Lung (tissue), 17 donors: ENCODE measurements at places on chromosomes 16 and 17. TPM values are rescaled to one million over a fixed set of nuclear protein-coding genes. Genes with fewer than 3 reads are reported as not detected.
A peak's percentile ranks its signal among the peaks of the same experiment; 100 is the strongest.

EFNB3 gene
- 0.87 TPM for polyA plus RNA-seq

ITGB3 gene
- polyA plus RNA-seq: 5.7 TPM

RAMP2 gene
- polyA plus RNA-seq: 101 TPM

ZNF821 gene
- 3.7 TPM for polyA plus RNA-seq

CACNG1 gene
- polyA plus RNA-seq: 0.05 TPM

PLLP gene
- 59.6 TPM for polyA plus RNA-seq

BRIP1 gene
- polyA plus RNA-seq: 0.65 TPM

GRCh38 chr16:12625068-12625467 lies 178.6 kb downstream of the CPPED1 start:
- DNase-seq: no peak

GRCh38 chr16:85028685-85029407 lies 1.3 kb downstream of the KIAA0513 start:
- no peak for DNase-seq

DNA sequence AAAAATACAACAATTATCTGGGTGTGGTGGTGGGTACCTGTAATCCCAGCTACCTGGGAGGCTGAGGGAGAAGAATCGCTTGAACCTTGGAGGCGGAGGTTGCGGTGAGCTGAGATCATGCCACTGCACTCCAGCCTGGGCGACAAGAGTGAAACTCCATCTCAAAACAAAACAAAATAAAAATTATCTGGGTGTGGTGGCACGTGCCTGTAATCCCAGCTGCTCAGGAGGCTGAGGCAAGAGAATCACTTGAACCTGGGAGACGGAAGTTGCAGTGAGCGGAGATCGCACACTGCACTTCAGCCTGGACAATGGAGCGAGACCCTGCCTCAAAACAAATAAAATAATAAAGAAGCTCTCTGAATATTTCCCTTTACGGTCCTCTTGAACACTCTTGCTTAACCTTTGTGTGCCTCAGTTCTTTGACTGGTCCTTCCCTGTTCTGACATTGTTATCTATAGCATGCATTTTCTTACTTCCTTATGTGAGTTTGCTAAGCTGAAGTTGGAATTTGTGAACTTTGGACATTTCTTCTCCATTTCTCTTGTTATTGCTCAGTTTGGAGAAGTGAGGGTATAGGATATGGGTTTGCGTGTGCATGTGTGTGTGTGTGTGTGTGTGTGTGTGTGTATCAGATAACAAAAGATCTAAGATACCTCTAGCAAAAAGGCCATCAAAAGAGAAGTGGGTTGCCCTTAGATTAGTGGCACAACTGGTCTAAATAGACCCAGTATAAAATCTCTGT lies 29.7 kb upstream of the WSB1 start:
- DNase-seq: no peak

DNA sequence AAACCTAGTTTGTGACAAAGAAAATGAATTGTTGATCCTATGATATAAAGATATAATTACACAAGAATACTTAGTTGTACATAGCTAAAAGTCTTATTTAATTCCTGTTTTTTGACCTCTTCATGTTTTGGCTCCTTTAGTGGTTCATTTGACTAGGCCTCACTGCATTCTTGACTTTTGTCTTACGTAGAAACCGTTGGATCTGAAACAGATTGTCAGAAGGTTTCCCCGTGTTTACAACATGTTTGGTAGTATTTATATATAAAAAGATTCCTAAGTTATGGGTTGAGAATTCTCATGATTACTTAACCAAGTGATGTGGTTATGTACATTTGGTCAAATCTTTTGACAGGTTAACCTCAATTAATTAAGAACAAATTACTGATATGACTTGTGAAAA lies 162.8 kb downstream of the BCAS3 start:
- no peak for DNase-seq

GRCh38 chr16:84220851-84221250 lies 19.0 kb downstream of the KCNG4 start:
- DNase-seq: no peak

- DNase-seq: no peak
Measured at GRCh38 chr17:50020841-50021599, 26.0 kb upstream of the DLX3 start.

GRCh38 chr16:88451586-88452481 lies 1.2 kb upstream of the ZFPM1 start:
- no peak for DNase-seq

- no peak for DNase-seq
Measured at GRCh38 chr17:33334703-33335102, 41.6 kb upstream of the ASIC2 start.

- DNase-seq: no peak
Measured at GRCh38 chr17:77842528-77843147, 115.9 kb upstream of the TNRC6C start.

DNA sequence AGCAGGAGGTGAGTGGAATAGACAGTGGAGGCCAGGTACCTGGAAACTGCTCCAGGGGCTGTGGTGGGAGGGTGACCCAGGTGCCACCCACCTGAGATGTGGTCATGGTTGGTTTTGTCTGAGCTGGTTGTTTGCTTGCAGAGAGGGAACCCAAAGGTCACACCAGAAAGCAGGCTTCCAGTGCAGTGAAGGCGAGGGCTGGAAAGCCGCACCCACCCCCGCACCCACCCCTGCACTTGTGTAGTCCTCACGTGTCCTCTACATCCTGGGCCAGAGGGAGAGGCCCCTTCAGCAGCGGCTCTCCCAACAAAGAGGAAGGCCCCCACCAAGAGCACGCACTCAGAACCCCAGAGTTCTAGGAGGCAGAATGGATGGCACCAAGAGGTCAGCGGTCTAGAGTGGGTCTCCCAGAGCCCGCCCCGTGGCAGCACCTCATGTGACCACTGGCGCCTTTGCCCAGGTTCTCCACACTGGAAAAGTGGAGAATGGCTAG lies 92.6 kb upstream of the CBX4 start:
- DNase-seq: no peak

DNA sequence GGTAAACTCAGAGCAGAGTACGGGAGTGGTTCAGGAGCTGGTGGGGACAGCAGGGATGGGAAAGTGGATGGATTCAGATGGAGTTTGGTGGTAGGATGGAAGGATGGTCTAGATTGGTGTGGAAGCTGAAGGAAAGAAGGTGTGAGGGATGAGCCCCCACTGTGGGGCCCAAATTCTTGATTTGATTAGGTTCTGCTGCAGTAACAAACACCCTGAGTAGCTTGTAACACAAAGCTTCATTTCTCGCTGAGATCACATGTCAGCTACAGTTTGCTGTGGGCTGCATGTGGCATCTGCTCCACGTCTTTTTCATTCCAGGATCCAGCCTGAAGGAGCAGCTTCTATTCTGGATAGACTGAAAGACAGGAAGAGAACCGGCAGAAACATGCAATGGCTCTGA lies 143.8 kb downstream of the IRX3 start:
- DNase-seq: no peak

DNA sequence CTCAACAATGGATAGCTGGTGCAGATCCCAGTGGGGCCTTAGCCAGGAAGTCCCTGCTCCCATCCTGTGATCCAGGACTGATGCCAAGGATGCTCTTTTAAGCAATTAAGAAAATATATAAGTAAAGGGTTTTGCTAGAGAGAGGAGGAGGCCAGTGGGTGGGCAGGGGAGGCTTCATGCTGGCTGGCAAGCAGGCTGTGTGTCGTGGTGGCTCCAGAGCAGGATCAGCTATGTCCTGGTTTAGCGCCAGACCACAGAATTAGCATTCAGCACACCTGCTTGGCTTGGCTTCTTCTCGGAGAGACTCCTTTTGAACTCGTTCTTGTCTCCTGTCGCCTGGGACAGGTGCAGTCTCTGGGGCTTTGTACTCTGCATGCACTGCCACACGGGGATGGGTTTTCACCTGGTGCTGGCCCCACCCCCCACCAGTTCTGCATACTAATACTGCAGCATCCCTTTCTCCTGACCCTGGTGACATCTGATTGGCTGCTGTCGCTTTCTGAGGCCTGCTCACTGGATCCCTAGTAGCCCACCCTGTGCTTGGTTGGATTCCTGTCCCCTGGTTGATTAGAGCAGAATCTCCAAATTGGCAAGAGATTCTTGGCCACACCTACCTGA lies 66.1 kb downstream of the PLD6 start:
- no peak for DNase-seq

- peak; percentile 35 for DNase-seq
Measured at GRCh38 chr16:82044585-82044911, 9.5 kb downstream of the HSD17B2 start.
